Right lobe of liver (tissue), 6 donors: ENCODE measurements at places on chromosomes 7 and 10.
A peak's percentile ranks its signal among the peaks of the same experiment; 100 is the strongest.

- DNase-seq = no peak
These were observed 12.0 kb upstream of the DHTKD1 start for GRCh38 chr10:12056748-12057147.

DNA sequence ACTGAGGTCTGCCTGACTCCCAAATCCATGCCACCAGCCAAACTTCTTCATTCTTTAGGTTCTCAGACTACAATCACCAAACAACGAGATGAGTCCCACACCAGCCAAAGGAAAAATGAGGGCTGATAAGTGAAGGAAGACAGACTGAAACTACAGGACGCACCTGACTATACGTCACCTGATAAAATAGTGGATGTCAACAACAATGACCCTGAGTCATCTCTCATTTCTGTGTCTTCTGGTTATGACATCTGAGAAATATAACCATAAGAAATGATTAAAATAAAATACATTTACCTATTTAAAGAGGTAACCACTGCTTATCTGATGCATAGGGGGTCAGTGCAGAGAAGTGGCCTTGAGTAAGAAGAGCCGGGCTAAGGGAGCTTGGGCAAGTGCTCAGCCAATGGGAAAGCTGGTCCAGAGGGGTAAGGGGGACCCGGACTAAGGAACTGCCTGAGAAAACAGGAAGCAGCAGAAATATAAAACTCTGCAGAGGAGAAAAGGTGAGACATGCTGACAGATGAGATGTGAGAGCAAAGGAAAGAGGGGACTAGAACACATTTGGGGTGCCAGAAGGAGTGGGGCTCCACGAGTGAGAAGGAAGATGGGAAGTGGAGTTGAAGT, 51.8 kb downstream of the HIPK2 start:
- no peak for DNase-seq

- DNase-seq = no peak
These were observed 91.3 kb upstream of the ANK3 start for GRCh38 chr10:60480865-60481563.

DNA sequence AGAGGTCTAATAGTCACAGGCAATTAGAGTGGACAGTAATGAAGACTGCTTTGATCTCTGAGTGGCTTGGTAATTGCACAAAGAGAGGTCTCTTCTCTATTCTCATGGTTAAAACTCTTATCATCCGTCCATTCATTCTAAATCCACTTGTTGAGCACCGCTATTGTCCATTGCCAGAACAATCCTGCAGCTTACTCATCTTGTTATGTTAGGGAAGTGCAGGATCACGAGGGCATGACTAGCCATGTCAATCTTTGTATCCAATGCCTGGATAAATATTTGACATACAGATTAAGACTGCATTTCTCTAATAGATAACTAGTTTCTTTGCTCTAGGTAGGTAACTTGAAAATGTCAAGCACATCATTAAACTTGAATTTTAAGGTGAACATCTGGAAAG, 14.9 kb downstream of the SFTPD start:
- no peak for DNase-seq

DNA sequence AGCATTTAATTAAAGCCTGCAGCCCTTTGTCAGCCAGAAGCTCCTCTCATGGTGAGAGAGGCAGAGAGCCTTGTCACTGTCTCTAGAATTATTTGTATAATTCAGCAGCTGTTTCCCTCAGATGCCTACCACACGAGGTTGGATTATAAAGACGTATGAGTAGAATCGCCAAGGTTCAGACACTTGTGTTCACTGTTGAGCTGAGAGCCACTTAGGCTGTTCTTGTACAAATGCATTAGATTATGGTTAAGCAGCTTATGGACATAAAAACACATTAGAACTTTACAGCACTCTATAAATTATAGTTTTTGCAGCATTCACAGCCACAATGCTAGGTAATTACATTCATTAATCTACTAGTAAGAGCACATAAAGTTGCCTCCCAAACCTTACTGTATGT, 282.6 kb downstream of the AUTS2 start:
- no peak for DNase-seq

DNA sequence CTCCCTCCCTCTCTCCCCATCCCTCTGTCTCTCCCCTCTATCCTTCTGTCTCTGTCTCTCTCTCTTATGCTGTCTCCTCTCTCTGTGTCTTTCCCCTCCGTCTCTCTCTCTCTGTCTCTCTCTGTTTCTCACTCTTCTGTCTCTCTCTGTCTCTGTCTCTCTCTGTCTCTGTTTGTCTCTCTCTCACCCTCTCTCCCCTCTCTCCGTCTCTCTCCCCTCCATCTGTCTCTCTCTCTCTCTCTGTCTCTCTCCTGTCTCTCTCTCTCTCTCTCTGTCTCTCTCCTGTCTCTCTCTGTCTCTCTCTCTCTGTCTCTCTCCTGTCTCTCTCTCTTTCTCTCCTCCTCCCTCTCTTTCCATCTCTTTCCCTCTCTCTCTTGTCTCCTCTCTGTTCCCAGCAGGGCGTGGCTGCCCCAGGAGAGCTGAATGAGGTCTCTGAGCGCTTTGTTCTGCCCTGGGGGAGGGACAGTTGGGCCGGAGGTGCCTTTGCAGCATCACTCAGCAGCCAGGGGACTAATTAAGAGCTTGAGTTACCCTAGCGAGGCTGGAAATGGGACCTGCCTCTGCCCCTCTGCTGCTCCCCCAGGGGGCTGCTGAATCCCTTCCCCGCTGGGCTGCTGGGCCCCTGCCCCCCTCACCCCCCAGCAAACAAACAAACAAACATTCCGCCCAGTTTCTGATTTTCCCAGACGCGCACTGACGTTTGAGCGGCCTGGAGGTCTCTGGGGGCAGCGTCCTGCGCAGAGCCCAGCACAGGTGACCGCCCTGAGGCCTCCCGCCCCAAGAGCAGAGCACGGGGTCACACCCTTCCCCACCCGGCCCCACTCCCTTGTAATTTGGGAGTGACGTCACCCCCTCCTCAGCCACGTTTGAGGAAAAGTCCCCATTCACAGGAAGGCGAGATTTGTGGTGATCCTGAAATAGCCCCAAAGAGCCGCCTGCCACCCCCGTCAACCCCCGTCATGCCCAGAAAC, 68.1 kb downstream of the PDGFA start:
- no peak for DNase-seq

- DNase-seq = no peak
These were observed 32.7 kb upstream of the VSIR start for GRCh38 chr10:71805776-71806703.

DNA sequence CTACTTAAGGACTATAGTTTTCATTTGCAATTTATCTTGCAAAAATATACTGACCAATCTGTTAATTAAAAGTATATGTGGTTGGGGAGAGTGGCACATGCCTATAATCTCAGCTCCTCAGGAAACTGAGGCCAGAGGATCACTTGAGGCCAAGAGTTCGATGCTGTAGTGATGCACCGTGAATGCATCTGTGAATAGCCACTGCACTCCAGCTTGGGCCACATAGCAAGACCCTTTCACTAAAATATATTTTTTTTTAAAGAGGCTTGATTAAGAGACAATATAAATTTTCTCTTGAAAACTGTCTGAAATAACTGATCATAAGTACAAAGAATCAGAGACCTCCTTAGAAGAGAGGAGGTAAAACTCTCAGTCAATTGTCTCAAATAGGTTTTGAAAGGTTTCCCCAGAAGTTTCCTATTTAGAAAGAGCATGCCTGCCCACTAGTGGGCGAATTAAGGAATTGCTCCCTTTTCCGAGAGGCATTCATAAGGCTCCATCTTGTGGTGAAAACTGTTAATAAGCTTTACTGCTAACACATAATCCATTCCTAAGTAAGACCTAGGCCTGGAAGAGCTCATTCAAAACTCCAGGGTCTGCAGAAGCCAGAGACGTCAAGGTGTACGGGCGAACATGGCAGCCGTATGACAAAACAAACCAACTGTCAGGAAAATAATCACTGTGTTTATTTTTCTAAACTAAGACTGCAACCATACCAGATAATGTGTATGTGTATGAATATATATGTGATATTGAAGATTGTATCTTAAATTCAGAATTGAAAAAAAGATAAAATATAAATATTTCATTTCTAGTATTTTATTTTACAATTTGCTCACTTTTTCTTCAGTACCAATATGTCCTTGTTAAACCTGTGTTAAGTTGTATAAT, 6.8 kb upstream of the TAS2R40 start:
- DNase-seq = no peak

DNA sequence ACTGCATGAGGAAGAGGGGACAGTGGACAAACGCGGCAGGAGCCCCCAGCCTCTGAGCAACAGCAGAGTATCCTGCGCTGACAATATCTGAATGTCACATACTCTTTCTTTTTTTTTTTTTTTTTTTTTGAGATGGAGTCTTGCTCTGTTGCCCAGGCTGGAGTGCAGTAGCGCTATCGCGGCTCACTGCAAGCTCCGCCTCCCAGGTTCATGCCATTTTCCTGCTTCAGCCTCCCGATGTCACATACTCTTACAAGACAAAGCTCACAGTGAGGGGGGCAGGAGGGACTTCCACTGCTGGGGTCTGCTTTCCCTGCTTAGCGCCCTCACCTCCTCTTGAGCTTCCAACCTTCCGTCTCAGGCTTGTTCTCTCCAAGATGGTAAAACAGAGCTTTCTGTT, 51.2 kb upstream of the TNS3 start:
- no peak for DNase-seq

GRCh38 chr7:110454713-110455112, 636.2 kb upstream of the LRRN3 start:
- no peak for DNase-seq

DNA sequence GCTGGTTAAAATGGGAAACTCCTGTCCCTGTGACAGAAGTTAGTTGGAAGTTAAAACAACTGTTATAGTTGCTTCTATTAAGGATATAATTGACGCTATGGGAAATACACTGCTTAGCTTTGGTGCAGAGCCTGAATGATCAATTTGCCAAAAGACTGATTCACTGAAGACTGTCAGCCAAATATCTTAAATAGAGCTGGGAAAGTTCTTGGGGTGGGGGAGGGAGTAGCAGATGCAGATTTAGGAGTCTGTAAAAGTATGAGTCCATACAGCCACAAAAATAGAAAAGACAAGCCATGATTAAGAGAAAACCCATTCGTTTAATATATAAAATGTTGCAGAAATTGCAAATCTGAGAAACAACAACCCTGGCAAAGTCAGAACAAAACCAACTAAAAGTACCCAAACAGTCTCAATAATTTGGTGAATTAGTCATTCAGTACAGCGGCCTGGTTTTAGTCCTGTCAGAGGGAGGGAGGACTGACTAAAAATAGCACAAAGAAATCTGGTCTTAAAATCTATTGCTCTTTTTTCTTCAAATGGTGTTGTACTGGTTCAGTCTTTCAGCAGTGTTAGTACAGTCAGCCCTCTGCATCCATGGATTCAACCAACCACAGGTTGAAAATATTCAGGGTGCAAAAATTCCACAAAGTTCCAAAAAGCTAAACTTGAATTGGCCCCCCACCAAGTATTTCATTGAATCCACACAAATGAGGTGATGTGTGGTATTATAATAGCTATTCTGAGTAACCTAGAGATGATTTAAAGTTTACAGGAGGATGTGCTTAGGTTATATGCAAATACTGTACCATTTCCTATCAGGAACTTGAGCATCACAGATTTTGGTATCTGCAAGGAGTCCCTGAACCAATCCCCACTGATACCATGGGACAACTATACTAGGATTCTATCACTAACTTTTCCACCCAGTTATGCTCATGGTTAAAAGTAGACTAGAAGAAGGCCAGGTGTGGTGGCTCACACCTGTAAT, 30.0 kb downstream of the STK17A start:
- no peak for DNase-seq

DNA sequence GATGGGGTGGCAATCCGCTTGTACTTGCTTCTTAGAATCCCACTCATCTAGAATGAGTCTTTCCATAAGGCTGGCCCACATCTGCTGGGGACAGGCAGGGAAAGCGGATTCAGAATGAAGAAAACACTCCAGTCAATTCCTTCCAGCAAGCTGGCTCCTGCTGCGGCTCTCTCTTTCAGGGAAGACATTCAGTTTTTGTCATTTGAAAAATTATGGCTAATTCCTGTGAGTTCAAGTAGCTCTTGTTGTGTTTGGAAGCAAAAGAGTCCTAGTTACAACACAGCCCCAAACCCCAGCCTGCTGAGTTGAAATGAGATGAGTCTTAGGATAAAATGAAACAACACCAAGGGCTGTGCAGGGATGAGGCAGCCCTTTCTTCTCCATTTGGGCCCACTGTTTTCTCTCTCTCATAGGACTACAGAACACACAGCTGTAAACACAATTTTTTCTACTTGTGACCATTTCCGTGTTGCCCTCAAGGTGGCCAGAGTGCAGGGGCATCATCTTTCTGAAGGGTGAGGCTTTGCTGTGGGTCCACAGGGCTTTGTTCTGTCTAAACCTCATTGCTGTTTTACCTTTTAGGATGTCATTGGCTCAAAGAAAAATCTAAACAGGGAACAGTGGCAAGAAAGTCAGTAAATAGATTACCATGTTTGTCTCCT, 90.8 kb upstream of the EEPD1 start:
- no peak for DNase-seq

- DNase-seq = no peak
These were observed 12.4 kb downstream of the PAPOLB start for GRCh38 chr7:4849390-4849789.

GRCh38 chr7:148050492-148051158, 539.9 kb upstream of the C7orf33 start:
- no peak for DNase-seq

GRCh38 chr10:13272164-13272571, 27.7 kb downstream of the PHYH start:
- DNase-seq = peak; percentile 87

DNA sequence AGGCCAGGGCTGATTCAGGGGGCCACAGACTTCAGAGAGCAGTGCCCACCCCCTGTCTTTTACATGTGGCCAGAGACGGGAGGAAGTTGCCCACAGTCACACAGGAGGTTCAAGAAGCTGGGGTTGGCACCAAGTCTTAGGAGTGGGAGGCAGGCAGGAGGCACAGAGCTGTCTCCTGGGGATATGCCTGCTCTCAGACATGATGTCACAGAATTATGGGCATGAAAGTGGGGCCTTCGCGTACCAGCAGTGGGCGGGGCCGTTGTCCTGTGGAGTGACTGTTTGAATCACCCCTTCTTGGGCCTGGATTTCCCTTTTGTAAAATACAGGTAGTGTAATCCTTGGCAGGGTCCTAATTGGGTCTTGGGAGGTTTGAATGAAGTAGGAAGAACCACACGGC, 81.2 kb upstream of the PPIF start:
- DNase-seq = no peak

DNA sequence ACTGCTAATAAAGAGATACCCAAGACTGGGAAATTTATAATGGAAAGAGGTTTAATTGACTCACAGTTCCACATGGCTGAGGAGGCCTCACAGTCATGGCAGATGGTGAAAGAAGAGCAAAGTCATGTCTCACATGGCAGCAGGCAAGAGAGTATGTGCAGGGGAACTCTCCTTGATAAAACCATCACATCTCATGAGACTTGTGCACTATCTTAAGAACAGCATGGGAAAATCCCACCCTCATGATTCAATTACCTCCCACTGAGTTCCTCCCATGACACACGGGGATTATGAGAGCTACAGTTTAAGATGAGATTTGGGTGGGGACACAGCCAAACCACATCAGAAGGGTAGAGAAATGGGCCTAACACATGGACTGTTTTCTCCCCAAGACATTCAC, 156.3 kb downstream of the CCDC71L start:
- DNase-seq = no peak

GRCh38 chr7:7156663-7157062, 25.7 kb upstream of the C1GALT1 start:
- no peak for DNase-seq
